ENCODE measurements at places on chromosomes 1 and 21.
A peak's percentile ranks its signal among the peaks of the same experiment; 100 is the strongest.

DNA sequence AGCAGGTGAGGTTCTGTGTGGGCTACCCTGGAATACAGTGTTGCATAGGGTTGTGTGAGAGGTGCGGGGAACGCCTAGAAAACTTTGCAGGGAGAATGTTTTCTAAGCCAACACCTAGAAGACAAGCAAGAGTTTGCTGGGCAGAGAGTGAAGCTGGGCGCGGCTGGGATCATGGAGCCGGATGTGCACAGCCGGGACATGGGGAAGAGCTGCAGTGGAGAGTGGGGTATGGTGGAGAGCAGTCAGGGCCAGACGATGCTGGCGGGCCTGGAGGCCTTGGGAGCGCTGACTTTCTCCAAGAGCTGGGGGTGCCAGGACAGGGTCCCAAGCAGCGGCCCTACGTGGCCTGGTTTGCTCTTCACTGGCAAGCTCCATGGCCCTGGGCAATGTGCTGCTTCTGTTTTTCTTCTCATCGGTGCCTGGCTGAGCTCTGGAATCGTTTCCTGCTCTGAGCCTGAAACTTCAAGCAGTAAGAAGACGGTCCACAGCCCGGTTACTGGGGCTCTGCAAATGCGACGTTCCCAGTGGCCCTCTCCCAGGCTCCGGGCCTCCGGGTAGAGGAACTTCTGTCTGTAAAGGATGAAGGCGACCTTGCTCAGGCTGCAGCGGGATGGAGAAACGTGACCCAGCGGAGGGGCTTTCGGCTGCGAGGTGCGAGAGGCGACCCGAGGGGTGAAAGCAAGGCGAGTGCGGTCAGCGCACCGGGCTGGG, 51.9 kb upstream of the CD34 start:
- DNase-seq, result no peak

GRCh38 chr1:197595304-197595904, 179.9 kb downstream of the DENND1B start:
- no peak for DNase-seq

DNA sequence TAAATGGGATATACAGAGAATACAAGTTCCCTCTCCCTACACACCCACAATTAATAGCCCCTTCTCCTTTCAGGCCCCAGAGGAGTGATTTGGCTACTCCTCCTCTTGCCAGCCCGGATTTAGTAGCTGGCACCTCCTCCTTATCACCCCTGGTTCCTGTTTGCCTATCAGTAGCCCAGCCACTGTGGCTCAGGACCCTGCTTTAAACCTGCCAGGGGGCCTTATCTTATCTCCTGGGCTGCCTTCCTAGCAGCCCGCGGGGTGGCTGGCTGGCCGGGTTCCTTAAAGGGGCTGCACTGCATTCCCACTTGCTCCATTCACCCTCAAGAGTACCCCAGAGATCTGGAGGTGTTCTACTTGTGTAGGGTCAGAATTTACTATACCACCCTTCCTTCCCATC, 70.4 kb downstream of the PLEKHA6 start:
- DNase-seq, result no peak

GRCh38 chr1:211492511-211493132, 660 bp upstream of the RD3 start:
- no peak for DNase-seq

DNA sequence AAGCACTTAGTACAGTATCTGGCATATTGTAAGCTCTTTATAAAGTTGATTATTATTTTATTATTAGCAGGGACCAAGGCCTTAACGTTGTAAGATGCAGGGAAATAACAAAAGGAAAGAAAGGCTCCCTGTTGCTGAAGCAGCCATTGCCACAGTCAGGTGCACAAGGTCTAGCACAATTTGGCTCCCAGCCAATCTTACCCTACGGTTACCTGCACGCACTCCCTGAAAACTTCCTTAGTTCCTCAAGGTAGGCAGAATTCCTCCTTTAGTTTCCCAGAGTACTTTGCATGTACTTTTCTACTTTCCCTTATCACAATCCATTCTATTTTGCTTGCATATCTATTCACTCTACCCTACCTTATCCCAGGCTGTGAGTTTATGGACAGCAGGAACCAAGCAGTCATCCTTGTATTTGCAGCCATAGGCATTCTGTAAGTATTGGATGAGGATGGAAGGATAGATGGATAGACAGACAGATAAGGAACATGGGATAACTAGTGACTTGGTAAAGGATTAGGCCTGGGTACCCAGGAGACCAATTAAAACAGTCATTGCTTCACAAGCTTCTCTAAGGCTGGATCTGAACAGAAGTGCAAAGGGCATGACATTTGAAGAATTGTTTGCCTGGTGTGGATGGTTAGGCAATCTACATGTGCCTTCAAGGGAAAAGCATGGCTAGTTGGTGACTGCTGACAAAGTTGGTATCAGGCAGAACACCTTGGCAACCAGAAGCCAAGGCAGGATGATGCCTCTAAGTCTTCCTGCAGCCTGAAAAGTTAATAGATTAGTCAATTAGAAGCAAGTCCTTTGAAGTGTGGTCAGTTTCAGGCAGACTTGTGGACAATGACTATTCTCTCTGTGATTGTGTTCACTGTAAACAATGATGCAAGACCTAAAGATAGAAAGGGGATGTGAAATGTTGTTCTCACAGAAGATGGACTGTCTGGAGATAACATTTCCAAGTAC, 20.8 kb upstream of the JAK1 start:
- DNase-seq, result no peak

GRCh38 chr21:26320596-26320995, 150.0 kb upstream of the APP start:
- no peak for DNase-seq

DNA sequence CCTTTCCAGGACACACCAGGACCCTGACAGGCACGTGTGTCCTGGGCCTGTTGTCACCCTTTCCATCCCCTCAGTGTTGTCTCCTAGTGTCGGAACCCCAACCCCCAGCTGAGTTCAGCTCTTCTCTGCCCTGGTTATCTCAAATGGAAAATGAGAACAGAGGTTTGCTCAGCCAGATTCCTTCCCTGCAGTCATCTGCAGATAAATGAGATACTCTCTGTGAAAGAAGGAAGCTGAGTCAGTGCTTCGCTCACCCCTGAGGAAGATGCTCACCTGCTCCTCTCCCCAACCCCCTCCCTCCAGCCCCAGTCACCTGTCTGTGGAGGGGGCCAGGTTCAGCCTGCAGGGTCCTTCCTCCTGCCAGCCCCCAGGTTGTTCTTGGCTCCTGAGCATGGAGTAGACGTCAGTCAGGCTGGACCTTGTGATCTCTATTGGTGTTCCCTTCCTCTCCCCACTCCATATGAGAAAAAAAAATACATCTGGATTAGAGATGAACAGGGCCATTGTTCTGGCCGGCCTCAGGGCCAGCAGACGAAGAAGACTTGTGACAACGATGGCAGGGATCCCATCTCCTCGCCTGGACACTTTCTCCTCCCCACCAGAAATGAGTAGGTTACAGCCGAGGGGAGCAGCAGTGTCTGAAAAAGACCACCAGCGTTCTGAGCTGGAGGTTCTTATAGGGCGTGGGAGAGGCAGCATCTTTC, 20.9 kb downstream of the PHGDH start:
- no peak for DNase-seq

DNA sequence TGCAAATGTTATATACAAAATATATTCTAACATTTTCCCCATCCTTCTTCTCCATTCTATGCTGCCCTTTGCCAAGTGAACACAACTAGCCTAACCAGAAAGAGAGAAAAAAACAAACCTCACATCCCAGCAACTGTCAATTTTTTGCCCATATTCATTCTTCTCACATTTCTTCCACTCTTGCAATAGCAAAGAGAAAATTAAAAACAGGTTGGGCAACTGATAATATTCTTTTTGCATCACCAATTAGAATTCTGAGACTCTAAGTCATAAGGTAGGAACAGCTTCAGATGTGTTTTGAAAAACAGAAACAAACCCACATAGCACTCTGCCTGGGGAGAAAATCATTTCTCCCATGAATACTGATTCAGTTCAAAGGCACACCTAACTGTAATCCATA, 25.2 kb upstream of the EXO1 start:
- DNase-seq, result no peak

DNA sequence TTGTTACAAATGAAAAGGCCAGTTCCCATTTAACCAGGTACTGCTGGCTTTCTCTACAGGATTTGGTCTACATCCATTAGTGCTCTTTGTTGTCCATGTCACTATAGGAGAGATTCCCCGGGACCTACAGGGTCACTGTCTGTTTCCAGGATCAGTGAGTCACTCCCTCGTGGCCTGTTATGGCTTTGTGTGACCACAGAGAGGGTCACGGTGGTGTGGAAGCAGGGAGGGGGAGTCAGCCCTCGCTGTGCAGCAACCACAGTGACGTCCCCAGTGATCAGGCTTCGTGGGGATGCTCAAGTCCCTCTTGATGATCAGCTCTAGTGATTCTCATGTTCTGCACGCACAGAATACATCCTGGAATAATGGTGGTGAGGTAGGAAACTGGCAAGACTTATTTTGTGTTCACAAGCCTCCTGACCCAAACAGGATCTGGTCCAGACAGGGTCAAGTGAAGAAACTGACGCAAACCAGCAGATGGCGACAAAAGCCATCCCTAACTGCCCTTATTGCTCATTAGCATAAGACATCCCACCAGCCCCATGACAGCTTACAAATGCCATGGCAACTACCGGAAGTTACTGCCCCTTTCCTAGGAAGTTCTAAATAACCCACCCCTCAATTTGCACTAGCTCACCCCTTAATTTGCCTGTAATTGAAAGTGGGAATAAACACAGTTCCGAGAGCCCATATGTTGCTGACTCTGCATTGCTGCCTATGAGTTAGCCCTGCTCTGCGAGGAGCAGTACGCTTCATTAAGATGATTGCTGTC, 98.5 kb downstream of the DISC1 start:
- peak; percentile 72 for DNase-seq
